NCI-H69 (cell line): ENCODE measurements at places on chromosomes 3 and 15.

DNA sequence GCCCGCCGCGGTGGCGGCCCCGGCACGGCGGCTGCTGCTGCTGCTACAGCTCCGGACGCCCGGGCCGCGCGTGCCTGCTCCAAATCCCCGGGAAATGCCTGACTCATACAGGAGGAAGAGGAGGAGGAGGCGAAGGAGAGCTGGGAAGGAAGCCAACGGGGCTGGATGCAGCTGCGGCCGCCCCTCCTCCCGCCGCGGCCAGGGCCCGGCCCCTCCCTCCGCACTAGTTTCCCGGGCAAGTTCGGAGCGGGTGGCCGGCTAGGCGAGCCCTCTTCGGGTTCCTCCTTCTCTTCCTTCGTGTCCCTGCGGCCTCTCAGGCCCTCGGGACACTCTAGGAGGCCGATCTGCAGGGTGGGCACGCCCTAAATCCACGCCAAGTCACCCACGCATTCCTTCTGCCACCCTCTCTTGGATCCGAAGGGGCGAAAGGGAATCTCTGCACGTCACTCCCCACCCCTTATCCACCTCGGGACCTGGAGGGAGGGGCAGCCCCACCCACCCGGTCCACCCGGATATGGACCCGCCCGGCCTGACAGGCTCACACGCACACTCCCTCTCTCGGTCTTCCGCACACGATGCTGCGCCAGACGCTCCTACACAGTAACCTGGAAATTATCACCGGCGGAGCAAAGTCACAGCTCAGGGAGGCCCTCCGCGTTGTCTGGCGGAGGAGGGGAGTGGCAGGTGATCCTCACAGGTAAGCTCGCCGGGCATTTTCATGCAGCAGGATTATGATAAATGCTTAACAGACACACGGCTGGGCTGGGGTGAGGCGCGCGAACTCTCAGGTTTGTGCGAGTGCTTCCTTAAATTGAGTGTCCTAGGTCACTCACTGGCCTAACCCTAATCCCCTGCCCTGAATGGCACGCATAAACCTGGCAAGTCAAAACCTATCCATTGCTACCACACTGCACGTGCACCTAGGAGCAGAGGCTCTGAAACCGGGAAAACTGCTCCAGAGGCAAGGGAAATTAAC is at the start of the genes OSBPL10 and ZNF860:
TSS of gene OSBPL10 (minus strand) at position 57 of the 976 bp plus-strand sequence. CDS start 83 bp downstream, outside the sequence.
TSS of gene ZNF860 (plus strand) at position 545 of the 976 bp plus-strand sequence. CDS start 7,330 bp downstream, outside the sequence.
- peak; percentile 91 for DNase-seq

GRCh38 chr3:36893137-36893557 is 51.7 kb downstream of the TRANK1 start:
- DNase-seq = peak; percentile 6

DNA sequence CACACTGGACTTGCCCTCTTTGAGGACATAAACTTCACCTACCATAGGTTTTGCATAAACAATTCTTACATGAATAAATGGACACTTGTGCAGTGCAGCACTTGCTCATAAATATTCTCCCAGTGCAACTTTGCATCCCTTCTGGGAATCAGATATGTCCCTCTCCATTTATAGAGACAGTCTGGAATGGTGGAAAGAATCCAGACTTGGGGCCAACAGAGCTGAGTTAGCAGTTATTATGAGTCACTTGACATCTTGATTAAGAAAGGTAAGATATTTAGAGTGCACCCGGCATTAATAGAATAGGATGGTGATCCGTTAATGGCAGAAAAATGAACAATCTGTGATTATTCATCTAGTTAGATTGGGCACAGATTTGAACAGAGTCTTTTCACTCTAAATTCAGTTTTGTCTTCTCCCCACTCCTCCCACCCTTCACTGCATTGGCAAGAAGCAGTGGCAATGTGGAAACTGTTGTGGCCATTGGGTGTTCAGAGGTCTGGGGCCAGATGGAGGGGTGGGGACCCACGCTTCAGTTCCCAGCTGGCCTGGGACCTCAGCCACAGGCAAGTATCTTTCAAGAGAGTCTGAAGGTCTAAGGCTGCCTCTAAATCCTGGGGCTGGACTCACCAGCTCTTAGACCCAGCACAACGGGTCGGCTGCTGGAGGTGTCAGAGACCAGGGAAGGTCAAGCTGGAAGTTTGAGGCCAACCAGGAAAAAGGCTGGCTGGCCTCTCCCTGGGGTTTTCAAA is 58.9 kb upstream of the KY start:
- no peak for DNase-seq

GRCh38 chr15:34853001-34853758 is 57.8 kb upstream of the ACTC1 start:
- peak; percentile 27 for DNase-seq

DNA sequence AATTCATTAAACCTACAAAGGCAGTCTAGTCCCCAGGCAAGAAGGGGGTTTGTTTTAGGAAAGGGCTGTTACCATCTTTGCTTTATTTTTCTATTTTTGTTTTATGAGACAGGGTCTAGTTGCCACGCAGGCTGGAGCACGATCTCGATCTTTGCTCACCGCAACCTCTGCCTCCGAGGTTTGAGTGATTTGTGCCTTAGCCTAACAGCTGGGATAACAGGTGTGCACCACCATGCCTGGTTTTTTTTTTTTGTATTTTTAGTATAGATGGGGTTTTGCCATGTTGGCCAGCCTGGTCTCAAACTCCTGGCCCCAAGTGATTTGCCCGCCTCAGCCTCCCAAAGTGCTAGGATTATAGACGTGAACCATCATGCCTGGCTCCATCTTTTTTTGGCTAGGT is 4.9 kb downstream of the HIGD1A start:
- peak; percentile 7 for DNase-seq

- DNase-seq = peak; percentile 5
These were observed 34.5 kb downstream of the NPTN start for GRCh38 chr15:73598530-73599160.

GRCh38 chr15:64460724-64461720 is 644 bp downstream of the ZNF609 start:
- DNase-seq = peak; percentile 93

- DNase-seq = no peak
These were observed 730 bp downstream of the DGKG start for GRCh38 chr3:186361246-186361761.

- no peak for DNase-seq
These were observed 28.7 kb upstream of the ATP2B2 start for GRCh38 chr3:10534066-10534465.

DNA sequence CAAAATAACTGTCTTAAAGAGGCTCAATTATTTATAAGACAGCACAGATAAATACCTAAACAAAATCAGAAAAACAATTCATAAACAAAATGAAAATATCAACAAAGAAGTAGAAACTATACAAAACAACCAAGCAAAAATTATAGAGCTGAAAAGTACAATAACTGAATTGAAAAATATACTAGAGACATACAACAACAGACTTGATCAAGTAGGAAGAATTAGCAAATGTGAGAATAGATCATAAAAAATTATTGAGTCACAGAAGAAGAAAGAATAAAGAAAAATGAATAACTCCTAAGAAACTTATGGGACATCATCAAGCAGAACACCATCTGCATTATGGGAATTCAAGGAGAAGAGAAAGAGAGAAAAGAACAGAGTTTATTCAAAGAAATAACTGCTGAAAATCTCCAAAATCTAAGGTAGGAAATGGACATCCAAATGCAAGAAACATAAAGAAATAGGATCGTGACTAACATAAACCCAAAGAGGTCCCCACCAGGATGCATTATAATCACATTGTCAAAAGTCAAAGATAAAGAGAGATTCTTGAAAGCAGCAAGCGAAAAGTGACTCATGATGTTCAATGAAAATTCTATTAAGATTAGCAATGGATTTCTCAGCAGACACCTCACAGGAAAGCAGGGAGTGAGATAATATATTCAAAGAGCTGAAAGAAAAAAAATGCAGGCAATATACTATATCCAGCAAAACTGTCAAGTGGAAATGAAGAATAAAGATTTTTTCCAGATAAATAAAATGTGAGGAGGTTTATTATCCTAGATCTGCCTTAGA is 85.9 kb downstream of the DCLK3 start:
- DNase-seq = no peak

DNA sequence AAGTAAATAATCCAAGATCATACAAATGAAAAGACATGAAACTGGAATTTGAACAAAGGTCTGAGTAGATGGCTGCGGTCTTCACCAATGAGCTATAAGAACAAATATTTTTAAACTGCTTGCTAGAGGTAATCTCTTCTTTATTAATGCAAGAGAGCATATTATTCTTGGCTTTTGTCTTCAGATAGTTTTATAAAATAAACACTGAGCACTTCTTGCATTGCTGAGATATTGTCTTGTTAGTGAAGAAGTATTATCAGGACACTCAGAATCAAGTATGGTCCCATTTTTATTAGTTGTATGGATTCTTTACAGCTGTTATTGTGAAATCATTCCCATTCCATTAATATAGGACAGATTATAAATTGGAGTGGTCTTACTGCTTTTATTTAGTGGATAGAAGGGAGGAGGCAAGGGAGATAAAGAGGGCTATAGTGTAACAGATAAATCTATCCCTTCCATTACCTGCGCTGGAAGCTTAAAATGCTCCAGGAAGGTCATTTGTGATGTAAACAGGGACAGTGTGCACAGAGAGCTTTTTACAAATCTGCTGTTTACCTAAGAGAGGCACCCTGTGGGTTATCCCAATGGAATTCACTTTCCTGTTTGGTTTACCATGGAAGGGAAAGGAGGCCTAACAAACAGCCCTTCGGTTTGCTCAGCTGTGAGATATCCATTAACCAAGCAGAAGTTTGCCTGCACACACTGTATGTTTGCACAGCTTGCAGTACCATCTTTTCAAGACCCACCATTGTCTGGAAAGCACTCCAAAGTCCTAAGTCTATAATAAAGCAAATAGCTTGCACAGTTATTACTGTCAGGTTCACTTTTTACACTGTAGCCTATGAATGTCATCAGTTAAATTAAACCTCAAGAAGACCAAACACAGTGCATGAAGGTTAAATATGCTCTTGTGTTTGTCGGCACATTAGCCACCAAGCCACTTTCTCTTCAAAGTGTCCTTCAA is 347.7 kb upstream of the TGFBR2 start:
- peak; percentile 97 for DNase-seq

GRCh38 chr3:44340058-44340395 is 1.5 kb downstream of the TCAIM start:
- no peak for DNase-seq

DNA sequence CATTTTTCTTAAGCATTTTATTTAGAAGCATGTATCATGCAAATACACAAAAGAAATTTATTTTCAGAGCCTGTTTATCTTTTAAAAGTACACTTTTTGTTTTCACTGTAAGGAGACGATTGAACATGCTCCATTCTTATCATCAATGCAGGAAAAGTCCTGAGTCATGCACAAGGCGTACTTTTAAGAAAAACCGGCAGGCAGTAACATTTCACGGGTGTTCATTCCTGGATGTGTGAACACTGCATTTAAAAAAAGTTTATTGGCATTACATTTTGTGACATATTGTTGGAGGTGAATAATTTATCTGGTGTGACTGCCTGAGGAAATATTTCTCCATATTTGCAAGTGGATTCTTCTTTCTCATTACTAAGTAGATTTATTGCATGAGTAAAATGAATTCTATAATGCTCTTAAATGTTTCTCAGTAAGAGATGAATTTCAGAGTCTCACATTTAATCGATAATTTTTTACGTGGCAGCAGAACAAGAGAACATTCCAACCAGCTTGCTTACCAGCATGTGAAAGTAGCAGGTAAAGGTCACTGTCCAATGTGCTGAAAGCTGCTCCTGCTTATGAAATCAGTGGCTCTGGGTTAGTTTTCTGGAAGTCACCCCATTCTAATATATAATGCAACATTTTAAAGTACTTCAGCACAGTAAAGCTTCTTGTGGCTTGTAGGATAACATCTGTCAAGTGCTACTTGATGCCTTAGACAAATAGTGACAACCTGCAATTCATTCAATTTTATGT is 87.0 kb downstream of the SV2B start:
- peak; percentile 20 for DNase-seq

DNA sequence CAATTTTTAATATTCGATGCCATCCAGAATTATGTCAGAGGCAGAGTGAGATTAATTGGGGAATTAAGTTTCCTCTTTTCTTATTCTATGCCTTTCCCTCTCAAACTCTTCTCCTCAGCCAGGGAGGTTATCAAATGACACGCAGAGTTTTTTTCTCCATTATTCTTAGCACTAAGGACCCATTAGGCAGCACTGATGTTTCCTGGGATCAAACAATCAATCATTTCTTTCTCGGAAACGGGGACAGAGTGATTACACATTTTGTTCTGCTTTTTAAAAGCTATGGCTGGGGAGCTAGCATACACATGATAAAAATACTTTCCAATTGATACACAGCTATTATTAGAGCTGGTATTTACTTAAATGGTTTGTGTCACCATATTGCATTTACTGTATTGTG is 35.3 kb upstream of the PSMD6 start:
- DNase-seq = peak; percentile 27

DNA sequence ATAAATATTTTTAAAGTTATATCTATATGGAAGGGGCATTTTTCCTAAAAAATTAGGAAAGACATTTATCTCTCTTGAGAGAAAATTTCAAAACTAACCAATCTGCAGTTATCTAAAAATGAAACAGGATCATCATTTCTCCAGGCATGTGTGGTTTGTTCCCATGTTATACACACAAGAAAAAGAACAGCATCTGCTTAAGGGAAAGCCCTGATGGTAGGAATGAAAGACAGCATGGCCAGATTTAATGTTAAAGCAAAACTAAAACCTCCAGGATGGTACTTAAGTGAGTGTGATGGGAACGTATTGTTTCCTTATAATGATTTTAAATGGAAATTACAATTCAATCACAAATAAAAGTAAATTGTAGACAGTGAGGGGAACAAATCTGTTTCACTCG is 46.2 kb upstream of the GYG1 start:
- no peak for DNase-seq

DNA sequence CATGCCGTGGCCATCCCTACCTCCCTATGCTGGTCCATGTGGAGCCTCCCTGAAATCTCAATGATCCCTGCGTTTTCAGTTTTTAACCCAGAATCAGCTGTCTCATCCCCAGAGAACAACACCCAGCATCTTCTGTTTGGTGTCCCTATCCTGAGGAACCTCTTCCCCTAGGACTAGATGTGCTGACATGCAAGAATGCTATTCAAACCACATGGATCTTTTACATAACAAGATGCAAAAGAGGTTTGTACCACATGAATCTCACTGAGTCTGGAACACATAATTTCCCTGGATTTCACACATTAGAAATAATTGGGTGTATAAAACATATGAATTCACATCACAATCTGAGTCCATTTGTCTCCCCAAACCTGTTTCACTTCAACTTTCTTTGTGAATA is 174.6 kb upstream of the NECTIN3 start:
- DNase-seq = no peak

GRCh38 chr15:65790694-65791334 is 1.3 kb downstream of the DENND4A start:
- peak; percentile 57 for DNase-seq

GRCh38 chr3:9040996-9041395 is 77.7 kb upstream of the RAD18 start:
- no peak for DNase-seq
